ENCODE measurements at places on chromosomes 1 and 21. TPM values are rescaled to one million over a fixed set of nuclear protein-coding genes. Genes with fewer than 3 reads are reported as not detected.

GRCh38 chr1:52368383-52369172 is 2.6 kb upstream of the CC2D1B start:
- peak overlapping the region; percentile 53 for H3K4me3 ChIP-seq
- no peaks in the 10 kb centered on the region for H3K27me3 ChIP-seq
- peaks cover 32% of the 10 kb centered on the region for H3K4me1 ChIP-seq
- DNase-seq = peak; percentile 75

GRCh38 chr21:40610345-40610744 is 236.6 kb downstream of the DSCAM start:
- no peak for DNase-seq
- no peak overlapping the region for H3K27ac ChIP-seq
- no peaks in the 10 kb centered on the region for H3K4me1 ChIP-seq

DNA sequence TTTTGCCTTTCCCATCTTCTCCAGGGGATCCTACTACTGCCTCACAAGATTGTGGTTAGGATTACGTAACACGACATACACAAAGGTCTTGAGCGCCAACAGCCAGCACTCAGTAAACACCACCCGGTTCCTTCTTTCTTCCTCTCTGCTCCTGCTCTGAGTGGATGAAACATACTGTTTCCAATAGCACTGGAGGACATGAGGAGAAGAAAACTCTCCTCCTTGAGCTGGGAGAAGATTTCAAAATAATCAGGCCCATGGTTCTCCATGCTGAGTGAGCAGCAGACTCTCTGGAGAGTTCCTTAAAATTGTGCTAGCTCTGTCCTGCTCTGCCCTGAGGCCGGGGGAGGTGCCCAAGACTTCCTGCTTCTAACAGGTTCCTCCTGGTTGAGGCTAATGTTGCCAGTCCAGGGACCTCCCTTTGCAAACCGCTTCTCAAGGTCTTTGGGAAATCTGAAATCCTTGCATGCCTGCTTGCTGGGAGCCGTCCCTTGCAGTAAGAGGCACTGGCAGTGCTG is 29.4 kb upstream of the MX1 start:
- H3K27ac ChIP-seq = no peak overlapping the region
- no peaks in the 10 kb centered on the region for H3K4me1 ChIP-seq
- no peak overlapping the region for H3K4me3 ChIP-seq
- no peak for DNase-seq
- H3K36me3 ChIP-seq = peaks cover 32% of the 10 kb centered on the region

DNA sequence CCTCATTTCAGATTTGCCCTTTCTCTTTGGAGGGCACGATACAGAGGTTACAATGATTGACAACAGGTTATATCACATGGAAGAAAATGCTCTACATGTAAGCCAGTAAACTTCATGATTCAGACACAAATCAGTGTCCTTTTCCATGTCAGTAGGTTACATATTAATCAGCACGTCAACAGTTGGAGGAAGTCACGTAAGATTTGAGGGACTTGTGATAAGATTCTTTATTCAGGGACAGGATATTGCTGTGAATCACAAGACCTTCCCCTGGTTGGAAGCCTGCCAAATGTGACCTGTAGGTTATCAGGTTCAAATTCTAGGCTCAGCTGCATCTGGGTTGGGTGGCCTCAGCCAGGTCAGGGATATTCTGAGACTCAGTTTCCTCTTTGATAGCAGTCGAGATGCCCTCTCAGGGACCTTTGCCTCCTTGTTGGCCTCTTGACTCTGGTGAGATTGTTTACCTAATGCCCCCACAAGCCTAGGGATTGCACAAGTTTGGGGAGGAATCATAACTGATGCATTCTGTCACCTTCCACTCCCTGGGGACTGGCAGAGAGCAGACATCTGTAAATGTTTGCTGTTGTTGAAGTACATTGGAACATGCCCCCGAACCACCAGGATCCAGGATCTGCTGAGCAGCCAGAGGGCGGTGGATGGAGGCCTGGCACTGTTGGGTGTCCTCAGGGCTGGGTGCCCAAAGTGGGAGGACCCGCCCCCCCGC is 31.9 kb downstream of the SERINC2 start:
- no peaks in the 10 kb centered on the region for H3K36me3 ChIP-seq
- no peak overlapping the region for H3K4me3 ChIP-seq
- H3K27ac ChIP-seq = no peak overlapping the region
- peaks cover 11% of the 10 kb centered on the region for H3K27me3 ChIP-seq
- DNase-seq = no peak

DNA sequence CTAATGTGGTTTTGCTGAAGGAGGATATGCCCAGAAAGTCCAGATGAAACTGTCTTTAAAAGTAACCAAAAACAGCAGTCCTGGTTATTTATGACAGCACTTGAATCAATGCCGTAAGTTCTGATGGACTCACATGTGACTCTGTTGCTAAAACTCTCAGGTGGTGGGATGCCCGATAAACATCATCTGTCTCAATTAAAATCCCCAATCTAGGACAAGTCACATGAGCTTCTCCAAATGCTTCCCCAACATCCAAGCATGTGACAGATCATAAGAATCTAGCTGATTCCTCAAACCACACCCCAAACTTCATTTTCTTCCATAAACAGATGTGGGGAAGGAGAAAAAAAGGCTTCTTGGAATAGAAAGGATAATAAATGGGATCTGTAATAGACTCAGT is 786 bp upstream of the CTSK start:
- peaks cover 7% of the 10 kb centered on the region for H3K4me1 ChIP-seq
- H3K27me3 ChIP-seq = no peaks in the 10 kb centered on the region
- peaks cover under 1% of the 10 kb centered on the region for H3K36me3 ChIP-seq
- no peak for DNase-seq
- H3K4me3 ChIP-seq = no peak overlapping the region

- DNase-seq = no peak
- H3K4me3 ChIP-seq = no peak overlapping the region
- no peaks in the 10 kb centered on the region for H3K27me3 ChIP-seq
- peak overlapping the region; percentile 38 for H3K27ac ChIP-seq
- H3K36me3 ChIP-seq = peaks cover 28% of the 10 kb centered on the region
Measured at GRCh38 chr1:46580140-46580903, 23.7 kb downstream of the MKNK1 start.

- peaks cover 15% of the 10 kb centered on the region for H3K36me3 ChIP-seq
- no peaks in the 10 kb centered on the region for H3K27me3 ChIP-seq
- peak; percentile 86 for DNase-seq
- peaks cover 10% of the 10 kb centered on the region for H3K4me1 ChIP-seq
Measured at GRCh38 chr1:154186177-154186576, 5.7 kb downstream of the TPM3 start.

DNA sequence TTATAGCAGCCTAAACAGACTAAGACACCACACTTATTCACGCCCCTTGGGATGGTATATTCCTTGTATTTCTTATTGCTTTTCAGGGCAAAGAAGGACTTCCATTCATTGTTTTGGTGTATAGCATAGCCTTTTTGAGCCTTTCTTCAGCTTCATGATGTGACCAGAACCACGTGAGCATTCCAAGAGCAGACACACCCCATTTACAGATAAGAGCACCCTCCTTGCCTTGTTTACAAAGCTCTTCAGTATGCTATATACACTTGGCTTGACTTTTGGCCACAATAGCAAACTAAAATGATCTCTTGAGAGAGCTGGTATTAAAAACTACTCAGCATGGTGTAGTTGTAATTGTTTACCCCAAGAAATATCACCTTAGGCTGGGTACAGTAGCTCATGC is 78.7 kb downstream of the PIK3R3 start:
- no peaks in the 10 kb centered on the region for H3K36me3 ChIP-seq
- DNase-seq = no peak

DNA sequence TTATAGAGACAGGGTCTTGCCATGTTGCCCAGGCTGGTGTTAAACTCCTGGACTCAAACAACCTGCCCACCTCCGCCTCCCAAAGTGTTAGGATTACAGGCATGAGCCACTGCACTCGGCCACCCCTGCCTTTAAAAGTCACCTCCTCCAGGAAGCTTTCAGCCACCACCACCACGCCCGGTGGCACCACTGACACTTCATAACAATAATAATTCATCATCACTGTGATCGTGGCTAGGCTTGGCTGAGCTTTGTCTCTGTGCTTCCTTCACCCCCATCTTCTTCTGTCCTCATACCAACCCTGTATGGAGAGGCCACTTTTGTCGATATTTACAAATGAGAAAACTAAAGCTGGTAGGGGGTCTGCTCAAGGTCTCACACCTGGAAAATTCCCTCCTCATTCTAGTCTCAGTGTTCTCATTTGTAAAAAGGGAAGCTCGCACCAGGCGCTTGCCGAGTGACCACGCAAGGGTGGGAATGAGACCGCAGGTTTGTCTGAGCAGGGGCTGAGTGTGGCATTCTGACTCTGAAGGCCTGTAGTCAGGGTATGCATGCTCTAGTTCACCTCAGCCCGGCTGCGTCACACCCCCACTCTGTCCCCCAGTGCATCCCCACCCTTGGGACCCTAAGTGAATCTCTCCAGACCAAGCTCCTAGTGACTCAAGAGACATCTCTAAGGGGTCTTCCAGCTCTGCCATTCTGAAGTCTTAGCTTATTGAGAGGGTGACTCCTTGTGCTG is 12.9 kb upstream of the EPHA2 start:
- peaks cover 32% of the 10 kb centered on the region for H3K4me1 ChIP-seq
- DNase-seq = peak; percentile 63
- H3K27me3 ChIP-seq = no peaks in the 10 kb centered on the region
- no peak overlapping the region for H3K27ac ChIP-seq
- peak overlapping the region; percentile 38 for H3K4me3 ChIP-seq
- no peaks in the 10 kb centered on the region for H3K36me3 ChIP-seq

DNA sequence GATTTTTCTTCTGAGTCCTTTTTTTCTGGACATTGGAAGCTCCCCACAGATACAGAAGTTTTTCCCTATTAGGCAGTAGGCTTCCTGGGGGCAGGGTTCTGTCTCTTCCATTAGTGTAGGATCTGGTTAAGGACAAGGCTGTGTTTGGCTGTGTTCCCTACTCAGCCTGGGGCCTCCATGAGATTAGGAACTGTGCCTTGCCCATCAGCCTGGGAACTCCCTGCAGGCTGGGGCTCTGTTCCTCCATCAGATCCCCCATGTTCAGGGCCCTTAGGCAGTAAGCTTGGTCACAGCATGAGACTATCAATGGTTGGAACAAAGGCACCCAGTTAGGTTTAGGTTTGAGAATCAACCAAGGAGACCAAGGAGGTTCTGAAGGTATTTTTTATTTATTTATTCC is 22.7 kb downstream of the NAV1 start:
- no peak overlapping the region for H3K4me3 ChIP-seq
- H3K36me3 ChIP-seq = no peaks in the 10 kb centered on the region
- no peaks in the 10 kb centered on the region for H3K27me3 ChIP-seq
- H3K27ac ChIP-seq = no peak overlapping the region

DNA sequence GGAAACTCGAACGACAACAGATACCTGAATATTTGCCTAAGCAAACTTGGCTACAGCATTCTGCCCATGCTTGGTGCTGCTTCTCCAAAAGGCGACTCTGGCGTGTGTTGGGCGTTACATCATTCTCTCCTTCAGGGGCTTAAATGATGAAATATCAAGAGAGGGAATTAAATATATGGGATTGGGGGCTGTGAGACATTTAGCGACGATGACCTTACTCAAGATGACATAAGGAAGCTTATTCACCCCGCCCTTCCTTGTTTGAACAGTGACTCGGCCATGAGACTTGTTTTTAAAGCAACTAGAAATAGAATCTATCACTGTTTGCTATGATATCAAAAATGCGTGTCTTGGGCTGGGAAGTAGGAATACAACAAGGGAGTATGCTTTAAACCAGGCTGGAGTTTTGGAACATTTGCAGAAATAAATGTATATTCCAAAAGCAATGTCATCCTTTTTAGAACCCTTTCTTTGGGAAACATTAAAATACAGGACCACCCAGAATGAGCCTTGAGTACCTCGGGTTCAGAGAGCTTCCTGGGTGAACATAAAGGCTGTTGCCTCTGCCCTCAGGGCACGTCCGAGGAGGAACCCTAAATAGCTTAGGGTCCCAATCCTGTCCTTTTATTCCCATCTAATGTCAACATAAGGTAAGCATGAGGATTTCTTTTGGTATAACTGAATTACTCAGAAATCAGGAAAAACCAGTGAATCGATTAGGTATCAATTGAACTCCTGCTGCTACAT is 123.3 kb upstream of the SLC45A1 start:
- peaks cover 18% of the 10 kb centered on the region for H3K4me1 ChIP-seq
- H3K27me3 ChIP-seq = no peaks in the 10 kb centered on the region
- no peaks in the 10 kb centered on the region for H3K36me3 ChIP-seq
- no peak overlapping the region for H3K4me3 ChIP-seq
- no peak overlapping the region for H3K27ac ChIP-seq
- no peak for DNase-seq

GRCh38 chr1:46246548-46247435 is 771 bp upstream of the RAD54L start:
- peak overlapping the region; percentile 86 for H3K27ac ChIP-seq
- DNase-seq = peak; percentile 82
- H3K4me1 ChIP-seq = peaks cover 22% of the 10 kb centered on the region
- peak overlapping the region; percentile 95 for H3K4me3 ChIP-seq
- H3K36me3 ChIP-seq = peaks cover 27% of the 10 kb centered on the region

DNA sequence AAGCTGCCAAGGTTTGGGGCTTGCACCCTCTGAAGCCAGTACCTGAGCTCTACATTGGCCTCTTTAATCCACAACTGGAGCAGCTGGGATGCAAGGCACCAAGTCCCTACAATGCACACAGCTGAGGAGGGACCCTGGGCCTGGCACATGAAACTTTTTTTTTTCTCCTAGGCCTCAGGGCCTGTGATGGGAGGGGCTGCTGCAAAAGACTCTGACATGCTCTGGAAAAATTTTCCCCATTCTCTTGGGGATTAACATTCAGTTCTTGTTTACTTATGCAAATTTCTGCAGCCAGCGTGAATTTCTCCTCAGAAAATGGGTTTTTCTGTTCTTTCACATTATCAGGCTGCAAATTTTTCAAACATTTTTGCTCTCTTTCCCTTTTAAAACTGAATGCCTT is 1072.2 kb downstream of the BRINP3 start:
- no peaks in the 10 kb centered on the region for H3K4me1 ChIP-seq
- H3K27ac ChIP-seq = no peak overlapping the region
- H3K4me3 ChIP-seq = no peak overlapping the region
- H3K27me3 ChIP-seq = no peaks in the 10 kb centered on the region

DNA sequence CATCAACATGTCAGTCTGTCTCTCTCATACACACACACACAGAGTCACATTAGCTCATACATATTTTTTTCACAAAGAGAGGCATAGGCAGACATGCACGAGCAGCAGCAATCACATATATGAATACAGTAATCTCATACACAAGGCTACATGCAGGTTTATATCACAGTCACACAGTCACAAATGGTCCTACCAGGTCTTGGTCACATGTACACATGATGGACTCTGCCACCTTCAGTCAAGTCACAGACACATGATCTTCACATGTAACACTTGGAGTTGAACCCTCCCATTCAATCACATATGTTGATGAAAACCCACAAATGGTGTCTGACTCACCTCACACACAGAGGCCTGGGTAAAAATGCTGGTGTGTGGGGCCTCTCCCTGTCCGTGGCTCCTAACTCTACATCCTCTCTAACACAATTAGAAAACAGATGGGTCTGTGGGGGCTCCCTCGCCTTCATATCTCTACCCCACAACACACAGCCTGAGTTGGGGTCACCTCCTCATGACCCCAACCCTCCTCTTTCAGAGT is 27.9 kb downstream of the RIMS3 start:
- DNase-seq = no peak
- no peaks in the 10 kb centered on the region for H3K27me3 ChIP-seq
- H3K4me3 ChIP-seq = no peak overlapping the region
- H3K36me3 ChIP-seq = no peaks in the 10 kb centered on the region

The OR6K3 gene
- not detected for total RNA-seq

The HSPB7 gene
- total RNA-seq = not detected

The C1orf116 gene
- not detected for total RNA-seq

The RIMS3 gene
- 3.7 TPM for total RNA-seq

The IL12RB2 gene
- 90.7 TPM for total RNA-seq
